ENCODE measurements at places on chromosomes 3 and 15.

DNA sequence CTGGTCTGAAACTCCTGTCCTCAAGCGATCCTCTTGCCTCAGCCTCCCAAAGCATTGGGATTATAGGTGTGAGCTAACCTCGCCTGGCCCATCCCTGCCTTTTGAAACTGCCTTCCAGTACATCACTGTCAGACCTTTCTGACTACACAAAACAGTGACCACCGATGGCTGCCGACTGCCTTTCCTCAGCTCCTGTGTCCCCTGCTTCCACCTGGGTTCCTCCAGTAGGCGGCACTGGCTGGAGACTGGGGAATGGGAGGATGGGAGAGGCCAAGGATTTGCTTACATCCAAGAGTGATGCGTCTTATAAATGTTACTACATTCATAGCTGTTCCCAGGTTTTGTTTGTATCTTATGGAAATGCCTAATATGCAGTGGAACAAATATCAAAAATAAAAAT lies 242.8 kb downstream of the BBX start:
- no peak for DNase-seq

GRCh38 chr3:191412759-191413158 lies 48.2 kb upstream of the PYDC2 start:
- DNase-seq, result no peak

- DNase-seq, result no peak
Measured at GRCh38 chr15:67361100-67361499, 106.5 kb downstream of the IQCH start.

DNA sequence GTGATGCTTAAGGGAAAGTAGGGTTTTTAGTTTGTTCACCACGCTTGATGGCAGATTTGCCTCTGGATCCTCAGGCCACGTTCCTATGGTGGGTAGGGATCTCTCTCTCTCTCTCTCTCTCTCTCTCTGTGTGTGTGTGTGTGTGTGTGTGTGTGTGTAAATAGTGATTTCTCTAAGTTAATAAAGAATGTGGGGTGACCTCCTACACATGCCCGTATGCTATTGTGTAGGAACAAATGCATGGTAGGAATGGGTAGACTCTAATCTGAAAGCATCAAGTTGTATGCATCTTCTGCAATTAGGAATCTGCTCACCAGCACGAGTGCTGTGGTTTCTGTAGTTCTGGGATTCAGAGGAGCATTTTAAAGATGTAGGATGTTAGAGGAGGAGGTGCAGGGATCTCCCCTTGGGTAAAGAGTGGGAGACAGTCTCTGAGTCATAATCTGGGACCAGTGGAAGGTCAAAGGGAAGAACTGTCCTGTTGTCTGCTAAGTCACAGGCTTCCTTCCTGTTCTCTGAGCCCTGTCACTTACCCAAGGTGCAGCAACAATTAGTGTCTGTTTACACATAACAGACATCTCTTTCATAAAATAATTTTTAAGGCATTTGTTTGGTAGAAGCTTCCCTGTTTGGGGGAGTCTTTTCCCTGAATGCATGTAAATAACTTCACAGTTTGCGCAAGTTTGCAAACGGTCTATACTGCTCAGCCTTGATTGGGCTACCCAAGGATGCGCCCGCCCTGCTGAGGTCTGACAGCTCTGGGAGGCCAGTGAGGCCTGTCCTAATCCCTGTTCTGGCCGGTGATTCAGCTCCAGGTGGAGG lies 139.8 kb downstream of the IGF1R start:
- no peak for DNase-seq

DNA sequence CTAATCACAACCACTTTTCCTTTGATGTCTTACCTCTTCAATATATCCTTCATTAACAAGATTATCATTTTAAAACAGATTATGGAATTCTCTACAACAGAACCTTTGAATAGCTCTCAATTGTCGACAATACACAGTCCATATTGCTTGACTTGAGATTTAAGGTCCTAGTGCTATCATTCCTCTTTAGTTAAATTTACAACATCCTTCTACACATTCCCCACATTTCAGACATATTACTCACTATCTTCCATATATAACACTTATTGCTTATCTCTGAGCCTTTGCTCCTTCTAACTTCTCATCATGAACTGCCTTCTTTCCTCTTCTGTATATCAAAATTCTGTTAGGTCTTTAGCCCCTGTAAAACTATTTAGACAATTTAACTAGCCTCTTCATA lies 247.0 kb downstream of the STXBP5L start:
- DNase-seq, result no peak

GRCh38 chr3:196528639-196529233 lies 13.6 kb upstream of the SMCO1 start:
- DNase-seq, result peak; percentile 78

- DNase-seq, result no peak
Measured at GRCh38 chr3:182936239-182936917, 44.0 kb downstream of the DCUN1D1 start.

- DNase-seq, result no peak
Measured at GRCh38 chr3:159252274-159252673, 450.4 kb downstream of the MFSD1 start.

DNA sequence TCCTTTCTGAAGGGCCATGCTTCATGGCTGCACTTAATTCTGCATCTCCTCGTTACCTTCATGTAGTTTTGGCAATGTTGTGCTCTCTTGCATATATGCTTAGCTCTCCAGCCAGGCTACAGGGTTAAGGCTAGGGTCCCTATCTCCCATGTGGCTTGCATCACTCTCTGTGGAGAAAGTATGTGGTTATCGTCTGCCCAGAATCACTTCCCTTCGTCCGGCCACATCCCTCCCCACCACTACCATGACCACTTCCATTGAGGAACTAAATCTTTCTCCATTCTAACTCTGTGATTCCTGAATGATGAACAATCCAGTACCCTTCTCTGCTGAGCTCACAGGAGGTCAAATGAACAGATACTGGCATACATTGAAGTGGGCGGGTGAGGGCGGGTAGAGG lies 34.0 kb downstream of the WWTR1 start:
- no peak for DNase-seq

GRCh38 chr15:79076661-79077060 lies 13.9 kb downstream of the RASGRF1 start:
- DNase-seq, result no peak

DNA sequence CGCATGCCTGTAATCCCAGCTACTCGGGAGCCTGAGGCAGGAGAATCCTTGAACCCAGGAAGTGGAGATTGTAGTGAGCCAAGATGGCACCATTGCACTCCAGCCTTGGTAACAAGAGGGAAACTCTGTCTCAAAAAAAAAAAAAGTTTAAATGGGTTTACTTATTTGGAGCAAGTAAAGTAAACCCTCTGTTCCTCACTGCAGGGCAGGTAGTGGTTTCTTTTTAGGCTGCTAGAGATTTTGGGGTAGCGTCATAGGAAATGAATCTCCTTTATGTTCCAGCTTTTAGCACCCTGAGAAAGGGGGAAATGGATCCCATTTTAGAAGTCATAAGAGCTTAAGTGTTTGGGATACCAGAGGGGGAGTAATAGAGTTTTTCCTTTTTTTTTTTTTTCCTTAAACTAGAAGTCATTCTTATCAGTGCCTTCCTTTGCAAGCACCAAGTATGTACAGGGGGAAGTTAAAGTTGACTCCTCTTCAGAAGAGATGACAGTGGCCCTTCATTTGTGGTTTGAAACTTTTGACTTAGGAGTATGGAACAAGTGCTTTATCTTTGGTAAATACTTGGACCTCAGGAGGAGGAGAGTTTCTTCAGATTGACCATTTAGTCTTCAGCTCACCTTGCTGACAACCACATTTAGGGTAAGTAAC lies 8.0 kb downstream of the PXK start:
- no peak for DNase-seq

DNA sequence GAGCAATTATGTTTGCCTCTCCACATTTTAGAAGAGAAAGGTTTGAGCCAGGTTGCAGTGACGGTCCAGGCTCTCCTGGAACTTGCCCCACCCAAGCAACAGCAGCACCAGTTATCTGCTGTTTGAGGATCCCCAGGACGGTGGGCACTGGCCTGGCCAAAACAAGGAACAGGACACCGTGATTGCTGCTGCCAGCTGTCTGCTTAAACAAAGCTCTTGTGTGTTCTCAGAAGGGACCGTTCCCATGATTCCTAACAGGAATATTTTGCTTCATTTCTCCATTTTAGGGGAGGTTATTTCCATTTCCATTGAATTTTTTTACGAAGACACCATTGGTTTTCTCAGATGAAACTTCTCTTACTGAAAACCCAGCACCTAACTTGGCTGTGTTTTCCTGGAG lies 66.4 kb upstream of the RPL35A start:
- DNase-seq, result no peak

DNA sequence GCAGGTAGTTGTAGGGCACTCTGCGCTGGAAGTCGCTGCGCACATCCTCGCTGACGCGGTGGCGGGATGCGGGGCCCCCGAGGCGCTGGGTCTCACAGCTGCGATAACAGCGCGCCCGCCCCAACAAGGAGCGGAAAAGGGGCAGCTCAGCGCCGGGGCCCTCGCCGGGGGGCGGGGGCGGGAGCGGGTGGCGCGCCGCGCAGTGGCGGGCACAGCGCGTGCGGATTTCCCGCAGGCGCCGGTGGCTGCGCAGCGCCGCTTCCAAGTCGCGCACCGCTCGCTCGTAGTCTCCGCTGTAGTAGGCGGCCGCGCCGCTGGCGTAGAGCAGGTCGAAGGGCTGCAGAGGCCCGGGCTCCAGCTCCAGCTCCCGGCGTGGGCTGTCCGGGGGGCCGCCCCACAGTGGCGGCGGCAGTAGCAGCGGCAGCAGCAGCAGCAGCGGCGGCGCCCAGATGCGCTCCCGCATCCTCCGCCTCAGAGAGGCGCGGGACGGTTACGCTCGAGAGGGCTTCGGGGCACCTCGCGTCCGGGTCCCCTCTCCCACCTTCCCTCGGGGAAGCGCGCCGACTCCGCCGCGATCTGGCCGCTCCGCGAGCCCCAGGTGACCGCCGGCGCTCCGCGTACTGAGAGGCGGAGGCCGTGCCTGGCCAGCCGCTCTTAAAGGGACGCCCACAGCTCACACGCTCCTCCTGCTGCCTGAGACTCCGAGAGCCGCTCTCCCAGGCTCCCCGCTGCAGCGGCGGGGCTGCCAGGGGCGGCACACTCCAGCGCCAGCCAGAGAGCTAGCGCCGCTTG lies at the start of gene P3H2:
Gene P3H2, minus strand, starts transcription at position 629 of the 792 bp plus-strand sequence. Its CDS starts 166 bp downstream, at position 463.
- peak; percentile 90 for DNase-seq

DNA sequence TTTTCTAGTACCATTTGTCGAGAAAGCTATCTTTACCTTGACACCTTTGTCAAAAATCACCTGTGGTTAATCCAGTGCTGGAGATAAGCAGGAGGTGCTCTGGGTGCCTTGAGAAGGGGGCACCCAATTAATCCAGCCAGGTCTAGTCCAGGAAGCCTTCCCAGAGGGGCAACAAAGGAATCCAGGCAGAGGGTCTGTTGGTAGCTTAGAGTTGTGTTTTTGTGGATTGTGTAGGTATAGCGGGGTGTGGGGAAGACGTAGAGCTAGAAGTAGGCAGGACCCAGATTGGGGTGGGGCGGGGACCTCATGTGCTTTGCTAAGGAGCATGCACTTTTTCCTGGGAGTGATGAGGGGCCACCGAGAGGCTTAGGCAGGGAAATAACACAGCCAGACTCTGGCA lies 6.0 kb upstream of the PIGZ start:
- DNase-seq, result no peak

GRCh38 chr3:115709093-115709492 lies 85.8 kb downstream of the GAP43 start:
- DNase-seq, result no peak

- DNase-seq, result no peak
Measured at GRCh38 chr3:188764609-188765008, 407.2 kb upstream of the TPRG1 start.

GRCh38 chr3:47612879-47613278 lies 34.2 kb upstream of the CSPG5 start:
- no peak for DNase-seq

- DNase-seq, result no peak
Measured at GRCh38 chr3:177065285-177066033, 131.8 kb downstream of the TBL1XR1 start.

DNA sequence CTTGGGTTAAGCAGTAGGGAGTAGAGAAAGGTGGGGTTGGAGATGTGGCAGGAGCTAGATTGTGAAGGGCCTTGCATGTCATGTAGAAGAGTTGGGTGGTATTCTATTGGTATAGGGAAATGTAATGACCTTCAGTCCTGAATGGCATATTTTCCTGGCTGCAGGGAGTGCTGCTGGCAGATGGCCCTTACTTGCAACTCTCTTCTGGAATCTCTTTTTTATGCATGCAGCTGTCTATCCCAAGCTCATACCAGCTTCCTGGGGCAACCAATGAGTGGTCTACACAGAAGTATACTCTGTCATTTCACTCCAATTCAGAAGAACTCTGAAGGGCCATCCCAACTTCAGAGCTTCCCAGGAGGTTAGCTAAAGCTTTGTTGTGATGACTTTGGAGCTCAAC lies 144.7 kb upstream of the ANKRD28 start:
- DNase-seq, result no peak

DNA sequence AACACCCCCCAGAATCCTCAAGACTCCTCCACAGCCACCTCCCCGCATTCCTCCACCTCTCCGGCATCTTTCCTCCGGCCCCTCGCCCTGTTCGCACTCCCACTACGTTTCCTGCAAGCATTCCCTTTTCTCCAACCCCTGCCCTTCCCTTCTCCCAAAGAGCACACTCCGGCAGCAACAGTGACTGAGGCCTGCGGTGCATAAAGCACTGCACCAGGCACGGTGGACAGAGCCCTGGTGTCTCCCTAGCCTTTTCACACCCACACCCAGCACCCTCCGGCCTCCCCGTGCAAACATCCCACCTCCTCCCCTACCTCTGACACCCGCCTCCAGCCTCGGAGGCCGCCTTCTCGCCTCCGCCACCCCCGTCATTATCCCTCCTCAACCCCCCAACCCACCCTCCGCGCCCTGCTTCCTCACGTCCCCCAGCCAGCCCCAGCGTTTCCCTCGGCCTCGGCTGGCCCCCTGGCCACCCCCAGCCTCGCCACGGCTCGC lies 577 bp downstream of the ZNF148 start:
- DNase-seq, result peak; percentile 30

- DNase-seq, result no peak
Measured at GRCh38 chr3:116384717-116385116, 60.6 kb downstream of the LSAMP start.

GRCh38 chr3:141900343-141900742 lies 23.9 kb downstream of the ATP1B3 start:
- no peak for DNase-seq

GRCh38 chr3:128910006-128910405 lies 30.6 kb downstream of the ACAD9 start:
- DNase-seq, result no peak

GRCh38 chr3:190076601-190077394 lies 43.9 kb downstream of the P3H2 start:
- DNase-seq, result peak; percentile 89

DNA sequence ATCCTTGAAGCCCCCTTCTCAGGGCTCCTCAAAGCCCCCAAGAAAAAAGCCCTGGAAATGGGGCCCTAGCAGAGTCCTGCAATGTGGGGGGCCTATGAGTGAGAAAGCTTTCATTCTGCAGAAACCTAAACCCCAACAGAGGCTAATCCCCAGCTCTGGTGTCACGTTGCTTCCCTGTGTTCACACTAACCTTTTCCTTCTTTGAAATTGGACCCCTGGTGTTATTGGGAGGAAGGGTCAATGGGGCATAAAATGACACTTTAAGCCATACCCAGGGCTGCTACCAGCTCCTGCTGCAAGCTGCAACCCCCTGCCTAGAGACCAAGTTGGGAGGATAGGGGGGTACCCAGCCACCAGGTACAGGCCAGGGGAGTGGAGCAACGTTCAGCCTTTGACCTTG lies 2.1 kb downstream of the CYP1A2 start:
- DNase-seq, result no peak

- no peak for DNase-seq
Measured at GRCh38 chr3:119240101-119240590, 532 bp downstream of the B4GALT4 start.

Measured in Caki2 (cell line).